ENCODE measurements at places on chromosomes 5 and 9.

DNA sequence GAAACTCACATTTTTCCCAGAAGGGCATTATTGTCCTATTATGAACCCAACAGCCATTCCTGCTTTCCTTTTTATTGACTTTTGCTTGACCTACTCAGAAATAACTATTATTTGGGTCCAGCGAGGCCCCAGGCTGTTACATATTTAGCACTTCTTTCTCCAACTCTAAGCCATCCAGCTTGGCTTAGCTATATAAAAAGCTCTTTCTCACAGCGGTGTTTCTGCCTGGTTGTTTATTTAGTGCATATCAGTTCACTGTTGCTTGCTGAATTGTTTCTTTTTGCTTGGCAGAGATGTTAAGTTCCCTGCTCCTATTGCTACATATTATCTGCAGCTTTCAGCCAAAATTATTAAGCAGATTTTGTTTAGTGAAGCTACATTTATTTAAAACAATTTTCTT is 1156.8 kb upstream of the SEMA6A start:
- DNase-seq, result no peak

DNA sequence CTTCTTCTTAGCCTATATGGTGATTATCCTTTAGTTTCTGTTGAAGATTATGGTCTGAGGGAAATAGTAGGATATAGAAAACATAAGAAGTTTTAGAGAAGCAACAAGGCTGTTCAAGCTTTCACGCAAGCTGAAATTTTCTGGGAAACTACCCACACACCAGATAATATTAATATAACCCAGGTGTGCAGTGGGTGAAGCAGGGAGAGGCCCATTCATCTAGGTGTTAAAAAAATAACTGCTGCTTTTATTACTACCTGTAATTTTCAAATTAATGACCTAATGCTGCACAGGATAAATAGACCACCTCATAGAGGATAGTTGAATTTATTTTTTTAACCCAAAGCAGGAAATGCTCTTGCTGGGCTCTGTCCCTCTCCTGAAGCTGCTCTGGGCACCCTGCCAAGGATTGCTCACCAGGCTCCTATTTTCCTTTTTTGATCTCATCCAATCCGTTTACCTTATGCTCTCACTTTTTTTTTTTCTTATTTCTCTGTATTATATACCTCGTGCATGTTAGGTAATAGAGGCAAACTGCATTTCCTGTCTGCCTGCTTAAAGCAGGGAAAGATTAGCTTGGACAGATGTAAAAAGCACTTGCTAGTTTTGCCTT is 124.3 kb upstream of the SLC12A2 start:
- no peak for DNase-seq

DNA sequence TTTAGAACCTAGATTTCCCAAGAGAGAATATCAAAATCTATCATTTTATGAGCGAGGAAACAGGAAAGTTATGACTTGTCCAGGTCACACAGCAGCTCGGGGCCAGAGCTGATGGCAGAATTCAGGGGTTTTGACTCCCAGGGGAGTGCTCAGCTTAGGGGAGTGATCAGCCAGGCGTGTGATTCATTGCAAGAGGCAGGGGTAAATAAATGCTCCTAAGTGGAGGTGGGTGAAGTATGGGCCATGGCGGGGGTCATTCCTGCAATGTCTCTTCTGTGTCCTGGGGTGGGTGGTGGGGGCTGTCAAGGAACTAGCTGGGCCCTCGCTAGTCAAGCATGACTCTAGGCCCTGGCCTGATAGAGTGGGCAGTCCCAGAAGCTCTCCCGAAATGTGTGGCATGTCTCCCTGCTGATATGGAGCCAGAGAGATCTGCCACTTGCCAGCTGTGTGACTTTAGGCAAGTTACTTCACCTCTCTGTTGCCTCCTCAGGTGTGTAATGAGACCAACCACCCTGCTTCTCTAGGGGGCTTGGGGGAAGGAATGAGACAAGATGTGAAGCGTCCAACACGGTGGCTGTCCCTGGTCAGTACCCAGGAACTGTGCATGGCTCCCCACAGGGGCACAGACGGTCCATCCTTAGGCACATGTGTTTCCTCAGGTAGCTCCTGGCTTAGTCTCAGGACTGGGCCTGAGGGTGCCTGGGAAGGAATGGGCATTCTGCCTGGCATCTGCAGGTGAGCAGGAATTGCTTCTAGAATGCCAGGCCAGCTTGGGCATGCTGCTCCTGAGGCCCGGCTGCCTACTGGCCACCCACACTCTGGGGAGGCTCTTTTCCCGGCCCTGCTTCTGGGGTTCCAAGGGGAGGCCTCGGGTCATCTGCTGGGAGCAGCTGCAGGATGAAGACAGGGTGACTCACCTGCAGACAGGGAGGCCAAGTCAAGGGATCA is 36.5 kb upstream of the SH3PXD2B start:
- DNase-seq, result no peak

GRCh38 chr5:21678526-21678925 is 1174.6 kb downstream of the CDH12 start:
- DNase-seq, result no peak

All from CD4-positive, alpha-beta memory T cell (primary cell).